ENCODE measurements at places on chromosomes 6 and 20. TPM values are rescaled to one million over a fixed set of nuclear protein-coding genes. Genes with fewer than 3 reads are reported as not detected.

DNA sequence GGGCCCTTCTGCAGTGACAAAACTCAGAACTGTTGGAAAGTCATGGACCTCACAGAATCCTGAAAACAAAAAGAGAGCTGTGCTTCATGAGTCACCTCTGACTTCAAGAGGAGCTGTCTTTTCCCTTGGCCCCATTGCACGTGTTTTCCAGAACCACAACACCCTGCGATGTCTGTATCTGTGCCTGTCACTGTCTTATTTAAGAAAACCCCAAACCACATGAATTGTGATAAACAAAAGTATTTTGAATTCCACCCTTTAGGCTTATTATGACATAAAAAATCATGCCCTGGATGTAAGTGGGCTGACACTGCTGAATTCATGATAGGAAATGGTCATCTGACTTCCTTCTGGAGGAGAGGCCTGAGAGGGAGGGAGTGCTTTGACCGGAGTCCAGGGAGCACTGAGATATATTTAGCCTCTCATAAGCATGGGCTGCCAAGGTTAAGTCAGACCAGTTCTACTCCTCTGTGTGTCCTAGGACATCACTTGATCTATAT lies 96.4 kb upstream of the DUSP22 start:
- DNase-seq = no peak

DNA sequence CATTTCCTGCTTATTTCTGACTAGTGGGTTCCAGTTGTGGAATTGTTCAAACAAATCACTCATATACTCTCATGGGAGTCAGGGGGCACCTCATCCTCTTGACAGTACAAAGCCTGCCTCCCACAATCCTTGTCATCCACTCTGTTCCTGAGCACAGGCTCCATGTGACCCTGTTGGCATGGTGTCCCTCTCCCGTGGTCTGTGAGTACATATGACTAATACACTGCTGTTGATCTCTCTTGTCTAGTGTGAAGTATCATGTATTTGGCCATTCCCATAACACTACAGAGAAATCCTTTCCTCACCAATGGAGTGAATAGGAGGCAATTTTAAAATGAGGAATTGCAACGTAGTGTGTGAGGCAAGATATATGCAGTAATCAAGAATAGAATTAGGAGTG lies 185.3 kb downstream of the OGFRL1 start:
- peak; percentile 28 for DNase-seq

- no peak for DNase-seq
These were observed 17.1 kb downstream of the IRF4 start for GRCh38 chr6:408599-409102.

GRCh38 chr20:53186635-53187034 lies 214.5 kb downstream of the TSHZ2 start:
- DNase-seq = no peak

DNA sequence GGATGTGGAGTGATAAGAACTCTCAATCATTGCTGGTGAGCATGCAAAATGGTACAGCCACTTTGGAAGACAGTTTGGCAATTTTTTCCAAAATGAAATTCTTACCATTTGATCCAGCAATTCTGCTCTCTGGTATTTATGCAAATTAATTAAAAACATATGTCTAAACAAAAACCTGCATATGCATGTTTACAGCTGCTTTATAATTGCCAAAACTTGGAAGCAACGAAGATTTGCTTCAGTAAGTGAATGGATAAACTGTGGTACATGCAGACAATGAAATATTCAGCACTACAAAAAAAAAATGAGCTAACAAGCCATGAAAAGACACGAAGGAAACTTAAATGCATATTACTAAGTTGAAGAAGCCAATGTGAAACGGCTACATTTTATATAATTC lies 55.5 kb upstream of the SMLR1 start:
- no peak for DNase-seq

- no peak for DNase-seq
These were observed 122.7 kb downstream of the MMS22L start for GRCh38 chr6:97160280-97160679.

DNA sequence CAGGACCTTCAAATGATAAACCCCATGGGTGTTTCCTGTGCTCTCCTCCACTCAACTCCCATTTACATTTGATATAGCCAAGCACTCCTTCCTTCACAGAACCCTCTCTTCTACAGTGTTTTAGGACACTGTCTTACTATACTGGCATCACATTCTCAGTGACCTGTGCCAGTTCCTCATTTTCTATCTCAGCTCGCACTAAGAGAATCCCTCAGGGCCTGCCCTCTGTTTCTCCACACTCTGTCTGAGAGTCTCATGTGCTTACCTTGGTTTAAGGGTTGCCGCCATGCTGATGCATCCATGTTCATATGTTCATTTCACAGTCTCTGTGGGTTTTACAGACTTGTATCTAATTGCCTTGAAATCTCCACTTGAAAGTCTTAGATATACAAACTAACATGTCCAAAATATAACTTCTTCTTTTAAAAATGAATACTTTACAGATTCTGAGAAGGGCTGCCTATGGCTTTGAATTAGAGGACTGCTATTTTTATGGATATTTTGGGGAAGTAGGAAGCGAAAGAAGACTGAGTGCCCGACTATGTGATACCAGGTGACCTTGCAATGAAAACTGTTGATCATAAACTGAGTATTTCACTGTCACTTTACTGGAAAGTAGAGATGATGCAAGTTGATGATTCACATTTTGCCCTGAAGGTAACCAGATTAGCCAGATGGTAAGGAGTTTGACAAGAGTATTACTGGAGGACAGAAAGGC lies 153.1 kb upstream of the SIM1 start:
- DNase-seq = no peak

DNA sequence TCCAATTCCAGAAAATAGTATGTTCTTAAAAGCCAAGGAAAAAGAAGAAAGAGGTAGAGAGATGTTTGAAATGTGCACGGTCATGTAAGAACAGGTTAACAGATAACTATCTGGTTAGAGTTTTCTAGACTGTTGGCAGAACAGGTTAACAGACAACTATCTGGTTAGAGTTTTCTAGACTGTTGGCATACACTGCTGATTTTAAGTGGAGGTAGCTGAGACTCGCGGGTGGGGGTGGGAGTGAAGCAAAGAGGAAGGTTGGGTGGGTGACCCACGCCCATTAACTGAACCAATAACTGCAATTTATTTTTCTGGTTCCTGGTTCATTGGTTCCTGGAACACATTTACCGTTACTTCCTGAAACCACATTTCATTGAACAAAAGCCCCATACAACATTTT lies 157.5 kb downstream of the ELOVL4 start:
- DNase-seq = no peak

DNA sequence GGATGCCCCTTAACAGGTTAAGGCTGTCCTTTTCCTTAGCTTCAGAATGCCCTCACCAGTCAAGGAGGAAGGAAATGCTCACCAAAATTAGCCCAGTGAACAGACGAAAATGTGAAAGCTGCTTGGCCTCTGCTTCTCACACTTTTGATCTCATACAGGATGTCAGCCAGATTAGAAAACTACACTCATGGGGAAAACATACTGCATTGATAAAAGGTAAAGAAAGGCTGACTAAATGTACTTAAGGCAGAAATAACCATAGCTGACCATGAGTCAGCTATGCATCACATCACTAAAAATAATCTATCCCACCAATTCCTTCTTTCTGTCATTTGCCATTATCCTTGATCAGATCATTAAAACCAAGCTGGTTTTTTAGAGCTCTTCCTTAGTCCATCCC lies 198.4 kb upstream of the TENT5A start:
- no peak for DNase-seq

DNA sequence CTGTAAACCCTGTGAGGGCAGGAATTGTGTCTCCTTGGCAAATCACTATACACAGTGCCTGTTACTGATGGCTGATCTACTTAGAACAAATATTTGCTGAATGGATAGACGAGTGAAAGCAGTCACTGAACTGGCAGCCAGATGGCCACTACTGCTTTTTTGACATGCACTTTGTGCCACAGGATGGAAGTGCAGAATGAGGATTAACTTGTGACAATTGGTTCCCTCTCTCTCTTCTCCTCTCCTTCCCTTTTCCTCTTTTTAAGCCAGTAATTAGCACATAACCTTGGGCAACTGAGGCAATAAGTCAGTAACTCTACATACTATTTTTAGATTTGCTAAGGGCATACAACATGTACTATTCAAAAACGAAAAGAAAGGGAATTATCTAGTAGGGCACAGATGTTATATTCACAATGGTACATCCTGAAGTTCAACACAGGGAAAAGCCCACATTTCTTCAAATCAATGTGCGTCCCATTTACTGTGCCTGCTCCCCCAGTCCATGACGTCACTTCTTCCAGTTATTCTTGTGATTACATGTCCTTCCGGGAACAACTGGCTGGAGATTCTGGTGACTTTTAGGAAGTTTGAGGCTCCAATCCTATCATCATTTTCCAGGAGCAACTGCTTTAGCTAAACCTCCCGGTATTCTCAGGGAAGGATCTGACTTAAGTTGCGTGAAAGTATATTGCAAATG lies 17.0 kb upstream of the RPS6KA2 start:
- DNase-seq = no peak

DNA sequence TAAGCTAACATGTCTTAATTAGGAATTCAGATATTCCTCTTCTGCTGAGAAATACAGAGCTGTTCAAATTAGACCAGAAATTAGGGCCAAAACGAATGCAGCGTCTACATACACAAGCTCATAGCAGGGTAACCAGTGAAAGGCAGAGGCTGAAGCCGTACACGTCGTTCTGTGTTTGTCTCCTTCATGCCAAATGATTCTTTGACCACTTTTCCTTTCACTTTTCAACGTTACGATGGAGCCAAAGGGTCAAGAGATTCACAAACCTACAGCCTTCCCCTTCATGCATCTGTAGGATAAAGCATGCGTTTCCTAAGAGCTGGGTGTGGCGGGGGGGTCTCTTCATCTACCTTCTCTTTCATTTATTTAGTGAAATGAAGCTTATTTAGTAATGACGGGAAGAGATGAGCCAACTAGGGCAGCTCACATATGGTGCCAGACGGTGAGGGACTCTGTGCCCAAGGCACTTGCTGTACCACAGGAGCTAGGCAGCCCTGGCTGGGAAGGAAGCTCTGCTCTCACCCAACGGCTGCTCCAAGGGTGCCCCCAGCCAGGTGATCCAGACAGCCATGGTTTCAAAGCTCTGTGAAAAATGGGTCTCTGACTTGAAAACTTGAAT lies 178.0 kb downstream of the ATXN1 start:
- peak; percentile 22 for DNase-seq

GRCh38 chr6:24646771-24647170 lies 780 bp upstream of the KIAA0319 start:
- DNase-seq = peak; percentile 8

DNA sequence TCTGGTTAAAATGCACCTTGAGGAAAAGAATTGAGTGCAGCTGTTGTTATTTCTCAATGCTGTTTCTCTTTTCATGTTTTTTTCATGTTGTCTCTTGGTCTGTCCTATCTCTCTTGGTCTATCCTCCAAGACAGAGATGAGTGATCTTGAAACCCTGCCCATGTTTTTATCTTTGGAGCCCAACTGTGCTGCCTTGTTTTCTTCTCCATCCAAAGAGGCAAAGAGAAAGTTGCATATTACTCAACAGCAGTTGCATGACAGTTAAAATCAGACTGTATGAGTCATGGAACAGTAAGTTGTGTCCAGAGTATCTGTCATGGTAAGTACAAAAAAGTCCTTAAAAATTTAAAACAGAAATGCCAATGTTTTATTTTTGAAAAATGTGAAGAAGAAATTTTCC lies 26.2 kb downstream of the BCAS1 start:
- no peak for DNase-seq

DNA sequence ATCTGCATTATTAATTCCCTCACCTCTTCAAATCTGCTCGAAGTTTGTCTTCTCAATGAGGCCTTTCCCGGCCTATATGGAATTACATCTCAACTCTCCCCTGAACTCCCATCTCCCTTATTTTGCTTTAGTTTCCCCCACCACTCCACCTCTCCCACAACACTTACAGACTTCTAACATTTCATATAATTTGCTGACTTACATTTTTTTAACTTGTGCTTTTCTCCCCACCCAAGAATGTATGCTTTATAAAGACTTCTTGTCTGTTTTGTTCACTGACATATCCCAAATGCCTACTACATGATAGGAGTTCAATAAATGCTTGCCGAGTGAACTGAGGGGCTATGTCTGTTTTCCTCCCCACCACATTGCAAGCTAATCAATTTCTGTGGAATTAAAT lies 3.9 kb upstream of the MARCKS start:
- DNase-seq = no peak

DNA sequence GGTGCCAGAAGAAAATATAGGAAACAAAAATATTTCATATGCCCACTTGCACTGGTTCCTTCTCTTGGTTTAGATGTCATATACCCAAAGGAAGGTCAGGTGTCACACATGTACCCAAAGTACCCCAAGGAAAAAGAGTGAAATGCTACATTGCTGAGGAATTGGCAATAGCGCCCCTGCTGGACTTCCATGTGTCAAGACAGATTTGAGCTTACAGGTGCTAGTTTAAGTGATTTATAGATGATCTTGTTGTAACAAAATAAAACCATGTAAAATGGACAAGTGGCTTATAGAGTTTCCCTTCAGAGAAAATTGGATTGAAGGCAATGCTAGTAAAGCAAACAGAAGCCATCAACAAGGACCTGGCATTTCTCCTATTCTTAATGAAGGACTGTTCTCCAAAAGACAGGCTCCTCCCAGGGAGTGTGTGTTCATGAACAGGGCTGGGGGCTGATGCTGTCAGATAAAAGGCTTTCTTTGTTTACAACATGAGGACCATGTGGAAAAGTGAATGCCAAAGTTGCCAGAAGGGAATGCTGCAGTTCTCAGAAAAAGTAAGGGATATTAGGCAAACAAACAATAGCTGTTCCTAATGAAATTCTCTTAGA lies 64.3 kb upstream of the PAK5 start:
- no peak for DNase-seq

Gene OPRM1
- not detected for total RNA-seq

Gene C6orf163
- 6.6 TPM for total RNA-seq

Gene TFAP2D
- not detected for total RNA-seq

Gene NOTCH4
- 6.2 TPM for total RNA-seq

Gene RIMS1
- total RNA-seq = not detected

Gene MICA
- total RNA-seq = 22.1 TPM

Gene POM121L2
- not detected for total RNA-seq

Gene FNDC1
- total RNA-seq = 14.2 TPM

All from transverse colon (tissue), 4 donors.